ENCODE measurements at places on chromosomes 1 and 21.

GRCh38 chr1:198047913-198048312 is 108.9 kb upstream of the NEK7 start:
- DNase-seq = no peak

GRCh38 chr1:109822749-109823542 is 59.2 kb upstream of the EPS8L3 start:
- DNase-seq = no peak

GRCh38 chr1:33818071-33818470 is 45.8 kb upstream of the HMGB4 start:
- DNase-seq = no peak

- no peak for DNase-seq
Observed at GRCh38 chr1:26373281-26373680, 731 bp upstream of the ZNF683 start.
